HepG2 (cell line): ENCODE measurements at places on chromosomes 1 and 21. TPM values are rescaled to one million over a fixed set of nuclear protein-coding genes. Genes with fewer than 3 reads are reported as not detected.

Gene GABRD
- 0.22 TPM in 1 of 2 replicates, not detected in the other for polyA plus RNA-seq

Gene CLCNKA
- 0.03 and 0.07 TPM in 2 replicates for polyA plus RNA-seq

Gene WNT3A
- polyA plus RNA-seq = not detected in 2 replicates

Gene HEATR1
- polyA plus RNA-seq = 7.9 and 10.2 TPM in 2 replicates

Gene OR10J1
- not detected in 2 replicates for polyA plus RNA-seq

Gene ATP1A4
- polyA plus RNA-seq = not detected in 2 replicates

Gene KLF17
- not detected in 2 replicates for polyA plus RNA-seq

Gene SYT6
- polyA plus RNA-seq = not detected in 2 replicates

Gene KRTAP22-2
- not detected in 2 replicates for polyA plus RNA-seq

Gene KCND3
- 0.04 and 0.09 TPM in 2 replicates for polyA plus RNA-seq

Gene RAB4A
- polyA plus RNA-seq = 41.6 and 56.0 TPM in 2 replicates

Gene IRF6
- 0.05 TPM in 1 of 2 replicates, not detected in the other for polyA plus RNA-seq

Gene KCNE1
- polyA plus RNA-seq = not detected in 2 replicates

Gene MEAF6
- 24.6 and 29.5 TPM in 2 replicates for polyA plus RNA-seq

Gene DNALI1
- 0.70 and 0.93 TPM in 2 replicates for polyA plus RNA-seq

Gene FCRL5
- not detected in 2 replicates for polyA plus RNA-seq

Gene CTNNBIP1
- polyA plus RNA-seq = 83.0 and 83.1 TPM in 2 replicates

Gene LRP8
- 17.3 and 20.6 TPM in 2 replicates for polyA plus RNA-seq

Gene SLC1A7
- polyA plus RNA-seq = 2.0 and 4.8 TPM in 2 replicates

Gene SARS1
- polyA plus RNA-seq = 103 and 142 TPM in 2 replicates

Gene RIIAD1
- not detected in 2 replicates for polyA plus RNA-seq

Gene SEMA6C
- 2.9 and 4.2 TPM in 2 replicates for polyA plus RNA-seq
